Stimulated activated CD4-positive, alpha-beta T cell treated with anti-CD3 and anti-CD28 coated beads, TNF-alpha, amount 100 ng/mL, for 4 hours (primary cell): ENCODE measurements at places on chromosomes 16 and 17.

- no peak for DNase-seq
Observed at GRCh38 chr16:20359997-20360396, 7.5 kb upstream of the UMOD start.

DNA sequence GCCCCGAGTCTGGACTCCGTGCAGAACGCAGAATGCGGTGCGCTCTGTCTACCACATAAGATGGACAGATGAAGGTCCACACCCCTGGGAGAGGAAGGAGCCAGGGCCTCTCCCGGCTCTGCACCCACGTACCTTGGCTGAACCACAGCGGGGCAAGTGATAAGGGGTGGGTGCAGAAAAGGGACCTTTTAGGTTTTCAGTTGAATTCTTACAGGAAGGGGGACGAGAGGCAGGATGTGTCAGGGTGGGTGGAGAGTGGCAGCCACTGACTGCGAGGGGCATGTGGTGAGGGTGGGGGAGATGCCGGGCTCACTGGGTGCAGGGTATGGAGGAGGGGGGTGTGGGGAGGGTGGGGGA lies 372 bp downstream of the CD300A start:
- DNase-seq, result no peak

DNA sequence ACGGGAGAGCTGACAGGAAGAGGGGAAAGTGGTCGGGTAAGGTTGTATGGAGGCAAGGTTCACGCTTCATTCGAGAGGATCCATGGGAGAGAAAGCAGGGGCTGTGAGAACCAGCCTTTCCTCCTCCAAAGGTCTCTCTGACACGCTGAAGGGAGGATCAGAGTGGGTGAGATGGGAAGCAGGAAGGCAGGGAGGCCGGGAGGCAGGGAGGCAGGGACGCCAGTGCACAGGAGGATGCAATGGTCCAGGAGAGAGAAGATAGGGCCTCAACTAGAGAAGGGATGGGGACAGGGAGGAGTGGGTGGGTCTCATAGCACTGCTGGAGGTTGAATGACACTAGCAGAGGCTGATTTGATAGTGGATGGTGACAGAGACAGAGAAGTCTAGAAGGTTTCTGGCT lies 54.1 kb downstream of the PIMREG start:
- DNase-seq, result no peak

DNA sequence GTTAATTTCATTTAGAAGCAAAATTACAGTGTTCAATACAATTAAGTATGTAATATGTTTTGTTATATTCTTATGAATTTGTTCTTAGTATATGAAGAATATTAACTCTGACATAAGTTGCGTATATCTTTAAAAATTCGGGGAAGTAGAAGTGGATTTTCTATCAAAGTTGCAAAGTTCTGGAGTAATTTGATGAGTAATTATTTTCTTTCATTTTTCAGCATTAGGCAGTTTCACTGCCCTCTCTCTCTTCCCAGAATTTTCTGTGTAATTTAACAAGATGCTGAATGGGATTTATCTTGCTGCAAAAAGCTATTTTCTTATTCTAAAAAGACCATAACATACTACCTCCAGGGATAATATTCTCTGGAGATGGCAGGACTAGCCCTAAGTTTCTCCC lies 8.9 kb upstream of the CCL18 start:
- DNase-seq, result no peak

- no peak for DNase-seq
Observed at GRCh38 chr17:81000334-81000630, 8.6 kb downstream of the CHMP6 start.

DNA sequence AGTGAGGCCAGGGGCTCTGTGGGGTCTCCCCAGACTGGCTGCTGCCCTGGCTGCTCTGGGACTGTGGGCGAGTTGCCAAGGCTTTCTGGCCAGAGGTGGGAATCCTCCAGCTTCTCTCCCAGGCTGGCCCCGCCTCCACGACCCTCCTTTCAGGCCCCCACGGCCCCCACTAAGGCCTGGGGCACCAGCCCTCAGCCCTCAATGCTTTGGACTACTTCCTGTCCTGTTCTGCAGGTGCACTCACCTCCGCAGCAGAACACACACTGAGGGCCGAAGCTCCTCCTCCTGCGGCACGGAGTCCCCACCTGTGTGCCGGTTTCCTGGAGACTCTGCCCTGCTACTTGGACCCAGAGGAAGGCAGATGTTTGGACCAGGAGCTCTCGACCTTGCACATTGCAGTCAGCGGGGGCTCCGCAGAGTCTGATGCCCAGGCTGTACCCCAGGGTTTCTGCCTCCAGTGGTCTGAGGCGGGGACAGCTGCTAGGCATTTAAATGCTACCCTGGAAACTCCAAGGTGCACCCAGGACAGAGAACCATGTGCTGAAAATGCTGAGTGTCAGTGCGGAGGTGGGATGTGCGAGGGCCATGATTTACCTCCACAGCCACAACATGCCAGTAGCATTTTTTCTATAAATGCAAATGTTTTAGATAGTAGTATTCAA lies 223.8 kb downstream of the IRF8 start:
- no peak for DNase-seq

- DNase-seq, result no peak
Observed at GRCh38 chr17:16286947-16287562, 66.2 kb downstream of the CENPV start.

GRCh38 chr17:47978324-47978723 lies 7.4 kb downstream of the CDK5RAP3 start:
- peak; percentile 18 for DNase-seq

DNA sequence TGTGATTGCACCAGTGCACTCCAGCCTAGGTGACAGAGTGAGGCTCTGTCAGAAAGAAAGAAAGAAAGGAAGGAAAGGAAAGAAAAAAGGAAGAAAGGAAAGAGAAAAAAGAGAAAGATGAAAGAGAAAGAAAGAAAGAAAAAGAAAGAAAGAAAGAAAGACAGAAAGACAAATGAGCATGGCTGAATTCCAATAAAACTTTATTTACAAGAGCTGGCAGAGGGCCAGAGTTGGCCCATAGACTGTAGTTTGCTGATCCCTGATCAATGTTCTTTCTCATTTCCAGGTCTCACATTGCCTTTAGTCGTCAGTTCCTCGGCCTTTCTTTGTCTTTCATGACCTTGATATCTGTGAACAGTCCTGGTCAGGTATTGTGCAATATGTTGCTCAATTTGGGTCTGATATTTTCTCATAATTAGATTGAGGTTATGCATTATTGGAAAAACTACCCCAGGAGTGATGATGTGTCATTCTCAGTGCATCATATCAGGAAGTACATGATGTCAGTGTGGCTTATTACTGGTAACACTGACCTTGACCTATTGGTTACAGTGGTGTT lies 68.5 kb upstream of the MED9 start:
- no peak for DNase-seq
